Activated CD8-positive, alpha-beta memory T cell treated with anti-CD3 and anti-CD28 coated beads, Interleukin-2, amount 10 ng/mL, durations not matched to agents 7 days and 5 days (primary cell): ENCODE measurements at places on chromosomes 2 and 18.
A peak's percentile ranks its signal among the peaks of the same experiment; 100 is the strongest.

DNA sequence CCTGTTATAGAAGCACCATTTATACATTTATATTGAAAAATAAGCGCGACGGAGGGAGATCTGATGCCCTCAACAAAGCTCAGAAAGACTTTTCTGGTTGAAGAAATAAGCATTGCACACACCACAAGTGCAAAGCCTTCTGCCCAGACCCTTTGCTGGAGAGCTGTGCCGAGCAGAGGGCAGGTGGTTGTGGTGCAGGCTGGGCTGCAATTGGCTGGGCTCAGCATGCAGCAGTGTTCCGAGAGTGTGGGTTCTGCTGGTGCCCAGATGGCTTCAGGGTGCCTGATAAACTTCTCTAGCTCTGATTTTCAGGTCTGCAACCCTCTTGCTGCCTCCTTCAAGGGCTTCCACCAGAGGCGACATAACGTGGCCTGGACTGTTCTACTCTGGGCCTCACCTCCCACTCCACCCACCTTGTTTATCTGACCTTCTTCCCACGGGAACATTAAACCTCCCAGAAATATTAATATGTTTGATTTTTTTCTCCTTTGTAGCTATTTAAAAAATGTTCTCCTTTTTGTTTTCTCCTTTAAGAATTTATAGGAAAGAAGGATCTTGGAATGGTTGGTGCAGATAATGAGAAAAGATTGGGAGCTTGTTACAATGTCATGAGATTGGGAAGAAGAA lies 113.6 kb upstream of the ITGA6 start:
- DNase-seq, result no peak

DNA sequence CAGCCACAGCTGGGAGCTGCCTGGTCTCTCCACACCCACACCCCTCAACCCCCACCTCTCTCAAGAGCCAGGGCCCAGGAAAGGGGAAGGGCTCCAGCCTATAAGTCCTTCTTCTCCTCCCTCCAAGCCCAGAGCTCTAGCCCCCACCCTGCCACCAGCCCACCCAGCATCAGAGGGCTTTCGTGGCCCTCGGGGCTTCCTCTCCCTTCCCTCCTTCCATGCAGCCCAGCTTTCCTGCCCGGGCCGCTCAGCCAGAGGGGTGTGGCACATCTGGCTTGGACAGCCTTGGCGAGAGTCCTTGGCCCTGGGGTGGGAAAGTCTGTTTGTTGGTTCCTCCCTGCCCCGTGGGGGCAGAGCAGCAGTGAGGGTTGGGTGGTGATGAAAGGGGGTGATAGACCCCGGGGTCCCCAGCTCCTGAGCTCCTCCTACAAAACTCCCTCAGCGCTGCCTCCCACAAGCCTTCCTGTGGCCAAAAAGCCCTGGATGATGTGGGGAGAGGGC lies 7.0 kb downstream of the TNS1 start:
- no peak for DNase-seq

- no peak for DNase-seq
Observed at GRCh38 chr18:5122272-5122671, 74.8 kb downstream of the AKAIN1 start.

DNA sequence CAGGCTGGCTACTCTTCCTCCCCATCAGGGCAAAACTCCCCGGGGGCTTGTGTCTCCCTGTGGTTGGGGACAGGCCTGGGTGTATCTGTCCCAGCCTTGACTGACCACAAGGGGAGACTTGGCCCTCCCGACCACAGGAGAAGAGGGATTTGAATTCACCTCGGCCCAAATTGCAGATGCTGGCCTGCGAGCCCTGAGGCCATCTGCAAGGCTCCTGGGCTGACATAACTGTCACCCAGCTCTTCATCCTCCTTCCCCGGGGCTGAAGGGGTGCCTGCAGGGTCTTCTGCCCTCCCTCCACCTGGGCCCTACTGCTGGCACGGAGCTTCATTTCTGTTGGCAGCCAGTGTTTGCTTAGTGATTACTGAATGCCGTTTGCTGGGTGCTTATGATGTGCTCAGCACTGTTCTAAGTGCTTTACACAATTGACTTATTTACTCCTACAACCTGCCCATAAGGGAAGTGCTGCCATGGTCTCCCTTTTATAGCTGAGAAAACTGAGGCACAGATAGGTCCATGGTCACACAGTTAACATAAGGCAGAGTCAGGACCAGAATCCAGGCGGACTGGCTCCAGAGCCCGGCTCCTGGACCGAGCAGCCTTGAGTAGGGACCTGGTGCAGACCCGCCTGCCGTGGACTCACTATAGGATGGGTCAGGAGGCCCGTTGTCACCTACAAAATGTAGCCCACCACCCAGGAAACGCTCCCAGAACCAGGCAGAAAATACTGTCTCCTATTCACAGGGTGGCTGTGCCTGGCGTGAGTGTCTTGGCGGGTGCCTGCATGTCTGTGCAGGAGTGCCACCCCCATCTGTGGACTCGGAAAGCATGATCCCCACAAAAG lies 18.9 kb downstream of the STEAP3 start:
- no peak for DNase-seq

DNA sequence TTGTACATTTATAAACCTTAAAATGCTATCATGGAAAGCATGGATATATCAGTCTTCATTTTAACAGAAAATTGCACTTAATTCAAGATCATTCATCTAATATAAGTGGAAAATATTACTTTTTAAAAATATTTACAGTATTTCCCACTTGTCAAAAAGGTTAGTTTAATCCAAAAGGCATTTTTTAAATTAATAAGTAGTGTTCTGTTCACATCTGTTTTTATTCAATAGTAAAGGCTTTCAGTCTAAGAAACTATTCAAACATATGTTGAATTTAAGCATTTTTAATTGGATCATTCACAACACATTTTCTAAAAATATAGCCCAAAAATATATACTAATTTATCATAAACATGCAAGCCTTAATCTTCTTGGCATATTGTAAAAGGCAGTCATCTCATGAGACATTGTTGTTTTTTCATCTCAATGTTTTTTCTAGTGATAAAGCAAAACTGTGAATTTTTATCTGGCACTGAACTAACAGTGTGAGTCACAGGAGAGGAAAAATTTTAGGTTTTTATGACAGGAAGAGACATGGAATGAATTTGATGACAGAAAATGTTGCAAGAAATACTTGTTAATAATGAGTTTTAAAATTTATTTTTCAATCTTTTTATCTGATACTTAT lies 1642.5 kb upstream of the TMEFF2 start:
- no peak for DNase-seq

DNA sequence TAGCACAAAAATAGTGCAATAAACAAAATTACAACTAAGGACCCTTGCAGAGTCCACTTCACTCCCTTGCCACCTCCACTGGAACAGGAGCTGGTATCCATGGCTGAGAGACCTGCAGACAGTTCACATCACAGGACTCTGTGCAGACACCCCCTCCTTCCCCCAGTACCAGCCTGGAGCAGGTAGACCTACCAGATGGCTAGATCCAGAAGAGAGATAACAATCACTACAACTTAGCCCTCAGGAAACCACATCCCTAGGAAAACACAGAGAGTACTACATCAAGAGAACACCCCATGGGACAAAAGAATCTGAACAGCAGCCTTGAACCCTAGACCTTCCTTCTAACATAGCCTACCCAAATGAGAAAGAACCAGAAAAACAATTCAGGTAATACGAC lies 49.8 kb downstream of the FBXO15 start:
- DNase-seq, result no peak

GRCh38 chr2:180715044-180715443 lies 265.4 kb upstream of the UBE2E3 start:
- DNase-seq, result no peak

GRCh38 chr2:167862782-167863181 lies 384.6 kb downstream of the STK39 start:
- DNase-seq, result no peak

GRCh38 chr2:96085541-96086355 lies 30.6 kb downstream of the ADRA2B start:
- peak; percentile 31 for DNase-seq

DNA sequence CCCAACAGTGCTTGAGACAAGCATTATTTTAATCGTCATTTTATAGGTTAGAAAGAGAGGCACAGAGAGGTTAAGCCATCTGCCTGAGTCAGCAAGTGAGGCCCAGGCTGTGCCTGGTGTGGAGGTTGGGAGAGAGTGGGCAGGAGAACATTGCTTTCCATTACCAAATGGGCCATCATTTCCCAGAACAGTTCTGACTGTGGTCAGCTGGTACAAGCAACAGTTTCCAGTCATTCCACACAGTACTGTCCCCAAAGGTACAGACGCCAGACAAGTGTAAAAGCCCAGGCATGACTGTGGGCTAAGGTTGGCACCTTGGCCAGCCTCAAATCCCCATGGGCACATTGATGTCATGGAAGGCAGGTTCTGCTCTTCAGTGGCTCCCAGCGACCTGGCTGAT lies 98.2 kb upstream of the LCLAT1 start:
- DNase-seq, result no peak

- no peak for DNase-seq
Observed at GRCh38 chr2:237361194-237362004, 52.6 kb downstream of the COL6A3 start.

- DNase-seq, result no peak
Observed at GRCh38 chr18:49279041-49279440, 181.4 kb downstream of the DYM start.

DNA sequence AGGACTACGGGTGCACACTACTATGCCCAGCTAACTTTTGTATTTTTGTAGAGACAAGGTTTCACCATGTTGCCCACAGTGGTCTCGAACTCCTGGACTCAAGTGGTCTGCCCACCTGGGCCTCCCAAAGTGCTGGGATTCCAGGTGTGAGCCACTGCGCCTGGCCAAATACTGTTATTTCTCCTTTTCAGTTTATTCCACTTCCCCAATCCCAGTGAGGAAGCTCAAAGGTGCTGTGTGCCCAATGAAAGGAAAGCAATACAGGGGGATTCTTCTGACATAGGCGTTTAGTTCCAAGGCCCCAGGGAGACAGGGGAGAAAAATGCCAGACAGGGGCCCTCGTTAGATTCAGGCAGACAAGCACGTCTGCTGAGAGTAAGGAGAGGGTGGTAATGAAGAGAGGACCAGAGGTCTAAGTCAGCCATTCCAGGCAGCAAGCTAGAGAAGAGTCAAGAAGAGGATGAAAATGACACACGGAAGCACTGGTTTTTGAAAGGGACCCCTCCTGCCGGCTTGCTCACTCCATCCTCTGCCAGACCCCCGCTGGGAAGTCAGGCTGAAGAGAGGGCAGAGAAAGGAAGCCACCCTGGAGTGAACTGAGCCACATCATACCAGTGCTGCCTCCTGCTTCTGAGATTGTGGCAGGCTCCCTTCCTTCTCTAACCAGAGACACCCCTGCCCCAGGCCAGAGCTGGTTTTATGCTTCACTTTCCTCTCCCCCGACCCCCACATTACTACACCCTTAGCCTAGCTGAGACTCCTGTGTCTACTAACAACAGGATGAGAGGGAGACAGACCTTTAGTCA lies 6.7 kb downstream of the INO80C start:
- DNase-seq, result no peak

GRCh38 chr18:43588838-43589237 lies 311.5 kb upstream of the SYT4 start:
- DNase-seq, result no peak

DNA sequence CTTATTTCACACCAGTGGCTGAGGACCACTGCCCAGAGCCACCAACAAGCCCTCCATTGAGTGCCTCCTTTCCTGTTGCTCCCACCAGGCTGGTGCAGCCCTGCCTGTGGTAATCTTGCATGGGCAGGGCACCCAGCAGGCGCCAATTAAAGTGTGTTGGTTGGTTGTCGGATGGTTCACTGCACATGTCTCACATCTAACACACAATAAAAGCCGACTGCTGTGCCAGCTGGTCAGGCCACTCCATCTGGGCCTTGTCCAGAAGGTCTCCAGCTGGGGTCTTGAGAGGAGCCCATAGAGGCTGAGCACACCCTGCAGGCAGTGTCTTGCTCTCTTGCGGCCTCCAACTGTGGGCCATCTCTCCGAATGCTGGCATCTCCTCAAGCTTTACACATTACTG lies 494.8 kb upstream of the KLHL29 start:
- no peak for DNase-seq

DNA sequence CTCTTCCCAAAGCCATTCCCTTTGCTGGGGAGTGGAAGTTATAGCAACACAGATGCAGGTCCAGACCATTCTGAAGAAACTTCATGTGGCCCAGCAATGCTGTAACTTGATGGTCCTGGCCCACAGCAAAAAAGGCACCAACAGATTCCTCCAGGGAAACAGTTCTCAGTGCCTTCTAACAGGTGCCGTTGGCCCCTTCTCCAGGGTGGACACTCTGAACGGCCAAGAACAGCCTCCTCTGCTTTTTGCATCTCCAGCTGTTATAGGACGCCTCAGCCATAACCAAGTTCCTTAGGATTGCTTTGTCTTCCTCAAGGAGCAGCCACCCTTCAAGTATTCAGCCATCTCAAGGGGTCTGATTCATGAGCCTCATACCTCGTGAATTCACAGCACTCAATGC lies 38.0 kb downstream of the MARCO start:
- DNase-seq, result no peak

DNA sequence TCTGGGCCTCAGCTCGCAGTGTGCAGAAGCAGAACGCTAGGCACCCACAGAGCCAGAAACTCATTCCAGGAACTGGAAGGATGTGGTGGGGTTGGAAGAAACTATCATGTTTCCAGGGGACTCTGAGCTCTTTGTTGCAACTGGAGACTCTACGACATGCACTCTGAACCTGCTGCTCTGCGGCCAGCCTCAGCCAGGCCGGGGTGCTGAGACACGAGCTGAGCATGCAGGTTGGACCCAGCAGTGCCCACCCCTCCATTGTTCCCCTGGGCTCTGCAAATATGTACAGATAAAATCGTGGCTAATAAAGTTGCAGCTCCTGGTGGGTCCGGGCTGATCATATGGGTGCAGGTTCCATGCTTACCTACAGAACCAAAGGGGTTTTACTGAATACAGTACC lies 37.6 kb upstream of the ARL4C start:
- no peak for DNase-seq

GRCh38 chr2:6353669-6354068 lies 512.0 kb downstream of the CMPK2 start:
- no peak for DNase-seq

- DNase-seq, result no peak
Observed at GRCh38 chr2:104049438-104049837, 804.5 kb upstream of the POU3F3 start.
